Testis (tissue), 5 donors: ENCODE measurements at places on chromosomes 3 and 15. TPM values are rescaled to one million over a fixed set of nuclear protein-coding genes. Genes with fewer than 3 reads are reported as not detected.

DNA sequence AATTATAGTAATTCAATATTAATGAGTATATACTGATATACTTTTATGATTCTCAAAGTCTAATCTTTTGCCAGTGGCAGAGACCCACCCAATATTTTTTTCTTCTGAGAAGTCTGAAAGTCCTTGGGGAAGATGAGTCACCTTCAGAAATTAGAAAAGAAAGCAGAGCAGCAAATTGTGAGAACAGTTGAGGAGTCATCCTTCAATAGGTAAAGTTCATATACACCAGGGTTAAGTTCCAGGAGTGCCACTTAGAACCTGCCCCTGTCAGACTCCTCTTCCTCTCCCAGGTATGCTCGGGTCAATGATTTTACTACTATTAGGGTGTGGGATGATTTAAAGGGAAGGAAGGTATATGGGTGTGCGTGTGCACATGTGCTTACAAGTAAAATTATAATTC is 7.1 kb downstream of the CLRN1 start:
- no peak for DNase-seq

The EFL1 gene
- 35.0 TPM for polyA plus RNA-seq

DNA sequence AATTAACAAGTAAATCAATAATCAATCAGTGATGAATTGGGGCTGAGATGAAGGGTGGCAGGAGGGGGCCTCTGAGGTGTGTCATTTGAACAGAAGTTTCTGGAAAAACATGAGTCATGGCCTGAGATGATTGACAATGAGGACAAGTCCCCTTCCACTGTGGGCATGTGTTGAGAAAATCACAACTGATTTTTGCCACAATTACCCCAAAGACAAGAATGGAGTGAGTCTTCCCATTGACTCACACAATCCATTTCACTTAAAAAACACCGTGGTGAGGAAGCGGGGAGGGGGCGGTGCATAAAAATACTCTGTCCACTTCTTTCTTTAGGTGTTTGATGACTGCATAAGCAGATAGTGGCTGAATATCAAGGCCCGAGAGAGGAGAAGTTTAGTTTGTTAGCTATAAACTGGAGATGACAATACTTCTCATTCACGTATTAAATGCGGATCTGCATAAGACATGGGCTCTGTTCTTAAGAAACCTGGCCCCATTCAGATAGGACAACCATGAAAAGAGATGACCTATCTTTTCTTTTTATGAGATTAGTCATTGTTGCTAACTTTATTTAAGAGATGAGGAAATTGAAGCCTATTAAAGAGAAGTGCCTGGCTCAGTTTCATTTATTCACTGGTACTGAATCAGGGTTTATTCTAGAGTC is 34.7 kb downstream of the SHC4 start:
- DNase-seq: no peak

The CCR8 gene
- not detected for polyA plus RNA-seq

DNA sequence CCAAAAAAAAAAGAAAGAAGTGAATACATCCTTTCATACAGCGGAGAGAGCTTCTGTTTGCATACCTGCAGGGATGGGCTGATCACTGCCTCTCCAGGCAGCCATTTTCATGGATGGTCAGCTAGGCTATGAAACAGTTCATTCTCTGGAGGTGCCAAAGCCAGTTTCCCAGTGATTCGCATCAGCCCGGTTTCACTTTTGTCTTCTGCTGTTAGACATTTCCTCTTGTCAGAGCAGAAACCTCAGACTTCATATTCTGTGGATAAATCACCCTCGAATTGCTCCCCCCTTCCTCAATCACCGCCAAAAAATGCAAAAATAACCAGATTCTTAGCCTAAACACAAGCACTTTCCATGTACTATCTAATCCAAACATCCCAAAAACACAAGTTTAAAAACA is 225.6 kb downstream of the ADAMTS9 start:
- DNase-seq: no peak

The SLC9C1 gene
- 20.0 TPM for polyA plus RNA-seq
